ENCODE measurements at places on chromosomes 2 and 18.

DNA sequence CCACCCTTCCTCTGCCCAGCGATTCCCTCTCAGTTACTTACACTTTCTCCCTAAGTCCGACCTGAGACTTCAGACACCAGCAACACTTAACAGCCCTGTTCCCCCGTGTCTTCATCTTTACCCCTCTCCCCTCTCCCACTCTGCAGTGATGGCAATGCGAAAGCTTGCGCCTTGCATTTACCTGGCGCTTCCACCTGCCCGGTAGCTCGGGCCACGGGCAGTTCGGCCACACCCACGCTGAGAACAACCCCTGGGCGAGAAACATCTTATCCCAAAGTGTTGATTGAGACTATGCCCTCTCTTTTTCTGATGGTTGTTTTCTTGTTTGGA lies 558 bp downstream of the DNAJC10 start:
- no peak for DNase-seq

DNA sequence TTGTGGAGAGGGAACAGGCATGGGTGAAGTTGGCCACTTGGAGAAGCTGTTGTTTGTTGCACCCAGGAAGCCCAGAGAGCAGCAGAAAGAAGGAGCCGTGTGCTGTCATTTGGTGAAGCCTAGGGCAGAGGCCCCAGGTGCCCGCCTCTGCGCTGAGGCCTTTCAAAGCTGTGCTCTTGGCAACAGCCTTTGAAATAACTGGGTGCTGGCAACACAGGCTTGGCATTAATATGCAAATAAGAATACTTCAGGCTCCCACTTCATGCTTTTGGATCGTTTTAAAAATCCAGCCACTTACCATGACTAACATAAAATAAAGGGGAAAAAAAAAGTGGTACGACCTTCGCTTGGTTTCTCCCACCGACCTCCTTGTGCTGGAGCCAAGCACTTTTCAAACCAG lies 41.1 kb downstream of the DHRS9 start:
- no peak for DNase-seq

GRCh38 chr2:233121856-233122255 lies 61.7 kb downstream of the INPP5D start:
- no peak for DNase-seq

GRCh38 chr2:46339200-46339599 lies 42.0 kb downstream of the EPAS1 start:
- no peak for DNase-seq

- DNase-seq: no peak
These were observed 1333.1 kb downstream of the LRP1B start for GRCh38 chr2:140797718-140798117.

GRCh38 chr2:25418944-25419677 lies 77.4 kb upstream of the DNMT3A start:
- no peak for DNase-seq

- DNase-seq: no peak
These were observed 29.3 kb upstream of the INSIG2 start for GRCh38 chr2:118058951-118059350.

DNA sequence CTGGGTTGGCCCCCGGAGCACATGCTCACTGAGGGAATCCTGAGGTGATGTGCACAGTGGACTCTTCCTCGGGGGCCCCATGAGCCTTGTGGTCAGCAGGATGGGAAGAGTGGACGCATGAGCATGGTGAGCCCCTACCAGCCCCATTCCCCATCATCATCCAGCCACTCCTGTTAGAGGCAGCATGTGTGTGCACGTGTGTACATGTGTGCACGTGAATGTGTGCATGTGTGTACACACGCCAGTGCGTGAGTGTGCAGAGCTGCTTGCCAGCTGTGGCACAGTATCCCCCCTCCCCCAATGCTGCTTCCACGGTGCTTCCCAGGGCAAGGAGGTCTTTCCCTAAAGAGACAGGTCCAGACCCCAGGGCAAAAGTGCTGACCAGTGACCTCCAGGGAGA lies 57.8 kb downstream of the KIF1A start:
- no peak for DNase-seq

DNA sequence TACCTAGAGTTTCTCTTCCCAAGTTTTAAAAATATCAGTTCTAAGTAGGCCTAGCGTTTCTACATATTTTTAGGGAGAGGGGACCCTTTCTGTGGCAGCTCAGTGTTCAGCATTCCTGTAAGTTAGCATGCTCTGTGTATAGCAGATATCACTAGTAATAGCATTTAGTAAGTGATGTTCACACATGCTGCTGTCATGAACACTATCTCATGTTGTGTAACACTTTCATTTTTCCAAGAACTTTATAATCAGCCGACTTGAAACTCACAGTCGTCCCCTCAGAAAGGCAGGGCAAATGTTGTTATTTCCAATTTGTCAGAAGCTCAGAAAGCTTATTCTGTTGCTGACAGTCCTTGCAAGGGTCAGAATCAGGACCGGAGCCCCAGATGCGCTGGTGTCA lies 267.7 kb downstream of the ALPK2 start:
- no peak for DNase-seq

DNA sequence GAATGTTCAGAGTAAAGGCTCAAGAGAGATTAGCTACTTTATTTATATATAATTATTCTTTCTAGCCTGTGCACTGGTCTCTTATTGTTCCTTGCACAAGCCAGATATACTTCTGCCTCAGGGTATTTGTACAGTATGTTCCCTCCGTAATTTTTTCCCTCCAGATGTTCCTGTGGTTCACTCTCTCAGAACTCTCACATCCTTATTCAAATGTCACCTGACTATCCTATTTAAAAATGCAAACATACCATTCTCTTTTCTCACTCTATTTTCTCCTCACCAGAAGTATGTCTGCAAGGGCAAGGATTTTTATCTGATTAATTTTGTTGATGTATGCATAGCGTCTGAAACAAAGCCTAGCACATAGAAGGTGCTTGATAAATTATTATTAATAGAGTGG lies 64.0 kb upstream of the CERS6 start:
- no peak for DNase-seq

- no peak for DNase-seq
These were observed 45.4 kb downstream of the ARMC9 start for GRCh38 chr2:231243866-231244265.

GRCh38 chr2:24175631-24176187 lies 856 bp downstream of the FAM228A start:
- DNase-seq: no peak

DNA sequence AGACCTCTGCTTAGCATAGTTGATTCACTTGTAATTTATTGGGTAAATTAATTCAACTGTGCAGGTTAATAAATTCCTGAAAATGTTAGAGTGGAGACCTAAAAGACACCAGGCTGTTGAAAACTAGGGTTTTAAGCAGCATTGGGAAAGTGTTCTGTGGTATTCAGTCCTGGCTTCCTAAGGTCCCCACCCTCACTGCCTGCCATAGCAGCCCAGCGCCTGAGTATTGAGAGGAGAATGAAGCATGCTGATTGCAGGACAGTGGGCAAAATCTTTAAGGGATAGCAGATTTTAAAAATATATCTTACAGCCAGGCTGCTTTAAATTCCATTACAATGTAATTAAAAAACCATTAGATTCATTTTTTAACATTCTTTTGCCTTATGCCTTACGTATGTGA lies 20.6 kb downstream of the MEIS1 start:
- no peak for DNase-seq

- DNase-seq: no peak
These were observed 3.4 kb downstream of the HDLBP start for GRCh38 chr2:241312082-241312481.

GRCh38 chr2:24409700-24410556 lies 49.6 kb upstream of the ITSN2 start:
- DNase-seq: peak; percentile 10

DNA sequence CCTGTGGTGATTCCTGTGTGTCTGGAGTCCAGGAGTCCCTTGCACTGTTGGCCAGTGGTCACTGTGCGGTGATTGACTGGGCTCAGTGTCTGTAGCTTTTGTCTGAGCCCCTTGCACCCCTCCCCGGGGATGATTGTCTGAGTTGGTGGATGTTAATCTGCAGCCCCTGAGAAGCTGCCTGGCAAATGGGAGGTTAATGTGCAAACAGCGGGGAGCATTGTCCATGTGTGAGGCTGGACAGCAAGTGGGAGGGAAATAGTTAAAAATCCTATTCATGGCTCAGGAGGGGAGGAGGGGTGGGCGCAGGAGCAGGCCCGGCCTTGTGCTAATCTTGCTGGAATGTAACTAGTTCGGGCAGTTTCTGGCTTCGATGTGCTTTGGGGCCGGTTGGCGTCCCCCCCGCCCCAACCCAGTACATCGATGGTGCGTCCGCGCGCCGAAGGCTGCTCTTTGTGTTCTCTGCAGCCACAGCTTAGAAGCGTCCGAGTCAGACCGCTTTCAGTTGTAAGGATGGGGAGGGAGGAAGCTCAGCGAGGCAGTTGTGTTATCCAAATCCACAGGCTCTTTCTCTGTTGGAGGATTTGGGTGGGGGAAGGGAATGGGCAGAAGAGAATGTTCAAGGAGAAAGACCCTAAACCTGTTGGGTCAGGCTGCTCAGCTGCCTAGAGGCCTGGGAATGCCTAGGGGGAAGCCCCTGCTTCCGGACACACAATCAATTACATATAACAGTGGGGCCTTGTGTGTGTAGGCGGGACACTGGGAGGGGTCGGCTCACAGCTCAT lies 71.8 kb downstream of the TGOLN2 start:
- DNase-seq: no peak

GRCh38 chr2:199130501-199130900 lies 327.2 kb downstream of the SATB2 start:
- no peak for DNase-seq

DNA sequence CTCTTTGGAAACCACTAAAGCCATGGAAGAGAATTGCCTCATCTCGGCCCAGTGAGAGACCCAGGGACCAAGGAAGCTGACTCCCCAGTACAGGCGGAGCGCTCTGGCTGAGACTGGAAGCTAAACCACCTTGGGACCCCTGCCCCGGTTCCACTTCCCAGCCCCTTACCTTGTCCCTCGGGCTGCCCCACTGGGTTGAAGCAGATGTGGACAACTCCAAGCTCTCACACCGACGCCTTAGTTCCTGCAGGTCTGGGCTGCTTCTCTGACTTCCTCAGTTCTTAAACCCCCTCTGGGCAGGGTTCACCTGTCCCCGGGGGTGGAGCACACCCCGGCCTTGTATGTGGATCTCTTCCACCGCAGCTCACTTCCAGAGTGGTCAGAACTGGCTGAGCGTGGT lies 266.2 kb downstream of the PHLPP1 start:
- no peak for DNase-seq

GRCh38 chr2:18487106-18487913 lies 73.1 kb downstream of the RDH14 start:
- no peak for DNase-seq

DNA sequence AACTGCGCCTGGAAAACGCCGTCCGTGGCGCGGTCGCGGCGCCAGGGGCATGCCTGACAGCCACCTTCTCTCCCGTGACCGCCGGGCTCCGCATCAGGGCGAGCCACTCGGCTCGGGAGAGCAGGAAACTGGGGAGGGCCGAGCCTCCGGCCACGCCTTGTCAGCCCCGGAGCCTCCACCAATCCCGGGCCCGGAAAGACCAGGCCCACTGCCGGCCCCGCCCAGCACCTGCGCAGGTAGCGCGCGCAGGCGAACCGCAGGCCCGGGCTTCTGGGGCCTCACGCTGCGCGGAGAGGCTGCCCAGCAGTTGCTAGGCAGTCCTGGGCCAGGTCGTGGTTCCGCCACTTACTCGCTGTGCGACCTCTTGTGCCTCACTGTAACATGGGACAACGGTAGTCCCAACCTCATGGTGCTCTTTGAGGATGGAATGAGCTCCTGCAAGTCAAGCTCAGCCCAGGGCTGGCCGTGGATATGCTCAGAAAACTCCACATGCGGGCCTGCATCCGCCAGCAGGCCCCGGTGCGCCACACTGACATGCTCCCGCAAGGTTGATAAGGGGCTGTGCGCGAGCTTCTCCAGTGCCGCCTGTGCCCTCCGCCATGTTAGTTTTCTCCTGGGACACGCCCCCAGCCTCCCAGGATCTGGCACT lies 97.1 kb downstream of the INHBB start:
- DNase-seq: peak; percentile 13

GRCh38 chr2:70511971-70512729 lies 41.5 kb downstream of the TGFA start:
- DNase-seq: no peak

- DNase-seq: no peak
These were observed 1655.8 kb downstream of the SUCLG1 start for GRCh38 chr2:82803307-82803706.

- no peak for DNase-seq
These were observed 79.1 kb downstream of the DPP4 start for GRCh38 chr2:161994761-161995520.

DNA sequence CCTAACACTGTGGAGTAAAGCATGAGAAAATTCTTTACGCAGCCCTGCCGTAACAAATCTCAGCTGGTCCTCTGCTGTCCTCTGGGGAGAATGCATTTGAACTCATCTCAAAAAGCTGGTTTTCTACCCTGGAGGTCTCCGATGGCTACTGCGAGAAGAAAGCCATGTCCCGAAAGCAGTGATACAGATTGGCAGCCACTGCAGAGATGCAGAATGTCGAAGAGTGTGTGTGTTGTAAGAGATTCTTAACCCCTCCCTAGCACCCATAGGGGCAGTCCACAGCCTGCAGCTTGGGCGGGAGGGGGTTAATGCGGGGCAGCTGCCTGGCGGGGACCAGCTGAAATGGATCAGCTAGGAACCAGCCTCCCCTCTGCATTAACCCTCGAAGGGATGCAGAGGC lies 235.9 kb downstream of the ZNF516 start:
- no peak for DNase-seq

- DNase-seq: no peak
These were observed 190.1 kb upstream of the SP5 start for GRCh38 chr2:170524828-170525565.

- DNase-seq: no peak
These were observed 87.6 kb downstream of the MGAT5 start for GRCh38 chr2:134341476-134341875.

DNA sequence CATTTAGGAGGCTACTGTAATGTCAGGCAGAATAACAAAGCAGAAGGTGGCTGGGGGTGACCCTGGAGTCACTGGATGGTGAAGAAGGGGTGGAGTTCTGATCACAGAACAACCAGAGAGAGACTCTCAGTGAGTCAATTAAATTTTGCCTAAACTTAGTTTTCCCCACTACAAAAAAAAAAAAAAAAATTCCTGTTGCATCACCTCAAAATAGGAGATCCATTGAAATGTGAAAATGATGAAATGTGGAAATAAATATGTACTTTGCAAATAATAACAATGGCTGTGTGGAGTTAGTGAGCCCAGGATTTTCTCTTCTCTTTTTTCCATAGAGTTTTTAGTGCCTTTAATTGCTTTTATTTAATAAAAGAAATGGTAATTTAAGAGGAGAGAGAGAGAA lies 165.5 kb downstream of the GFPT1 start:
- DNase-seq: no peak

DNA sequence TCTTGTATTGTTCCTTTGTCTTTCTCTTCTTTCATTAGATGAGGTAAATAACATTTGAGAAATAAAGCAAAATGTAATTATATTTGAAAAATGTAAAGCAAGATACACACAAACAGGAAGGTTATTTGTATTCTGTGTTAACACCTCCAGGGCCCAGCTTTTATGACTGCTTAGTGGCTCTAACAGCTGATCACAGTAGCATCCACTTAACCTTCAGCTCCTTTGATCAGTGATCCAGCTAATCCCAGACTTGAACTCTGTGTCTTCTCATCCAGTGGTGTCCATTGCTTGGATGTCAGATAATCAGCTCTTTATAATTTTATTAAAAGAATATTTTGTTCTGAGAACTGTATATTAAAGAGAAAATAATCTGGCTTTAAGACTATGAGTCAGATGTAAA lies 44.5 kb downstream of the PSMD14 start:
- no peak for DNase-seq

GRCh38 chr18:13577091-13577697 lies 149.2 kb downstream of the FAM210A start:
- no peak for DNase-seq

Data from stimulated activated CD4-positive, alpha-beta T cell treated with anti-CD3 and anti-CD28 coated beads, TNF-alpha, amount 100 ng/mL, for 4 hours (primary cell).